Kidney epithelial cell (primary cell): ENCODE measurements at places on chromosomes 7 and 10.

DNA sequence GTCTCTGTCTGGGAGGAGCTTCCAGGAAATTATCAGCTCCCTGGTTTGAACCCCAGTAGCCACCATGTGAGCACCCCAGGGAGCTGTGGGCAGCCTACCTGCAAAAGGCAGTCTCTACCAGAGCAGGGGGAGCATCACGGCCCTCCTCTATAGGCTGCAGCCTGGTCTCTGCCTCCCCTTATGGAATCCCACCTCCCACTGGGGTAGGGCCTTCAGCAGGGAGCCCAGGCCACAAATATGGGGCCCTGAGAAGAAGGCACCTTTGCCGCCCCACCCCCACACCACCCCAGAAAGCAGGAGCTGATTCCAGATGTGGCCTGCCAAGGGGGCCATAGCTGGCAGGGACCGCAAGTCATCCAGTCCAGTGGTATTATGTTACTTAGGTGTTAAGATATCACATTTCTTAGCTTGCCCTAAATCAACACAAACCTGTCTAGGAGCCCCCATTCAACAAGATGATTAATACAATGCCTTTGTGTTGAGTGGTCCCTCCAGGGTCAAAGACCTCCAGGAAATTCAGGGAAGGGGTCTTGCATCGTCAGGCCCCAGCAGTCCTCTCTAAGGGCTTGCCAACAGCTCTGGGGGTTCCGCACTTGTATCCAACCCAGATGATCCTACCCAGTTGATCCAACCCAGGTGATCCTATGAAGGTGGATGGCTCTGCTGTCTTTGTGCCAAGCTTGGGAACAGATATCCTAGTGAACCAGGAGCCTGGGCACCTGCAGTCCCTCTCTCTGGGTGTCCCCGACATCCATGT is 114.9 kb downstream of the OAT start:
- DNase-seq = no peak

DNA sequence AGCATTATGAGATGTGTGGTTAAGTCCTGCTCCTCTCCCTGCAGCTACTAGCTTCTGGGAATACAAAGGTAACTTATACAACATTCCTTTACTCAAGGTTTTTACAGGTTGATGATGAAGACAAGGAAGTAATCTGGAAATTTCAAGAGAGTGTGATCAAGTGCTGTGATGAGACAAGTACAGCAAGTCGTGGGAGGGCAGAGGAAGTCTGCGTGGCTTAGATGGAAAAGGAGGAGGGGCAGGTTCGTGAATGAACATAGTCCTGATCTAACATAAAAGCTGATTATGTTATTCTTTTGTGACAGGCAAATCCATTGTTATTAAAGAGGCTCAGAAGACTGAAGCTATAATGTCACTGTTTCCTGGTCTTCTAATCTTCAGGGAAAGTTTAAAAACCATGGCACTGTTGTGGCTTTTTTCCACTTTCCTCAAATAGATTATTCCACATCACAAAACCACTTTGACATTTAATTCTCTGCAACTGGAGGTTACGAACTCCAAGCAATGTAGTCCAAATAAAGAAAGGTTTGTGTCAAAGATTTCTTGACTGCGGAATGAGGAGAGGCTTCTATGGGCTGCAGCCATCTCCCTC is 84.1 kb downstream of the CPXM2 start:
- no peak for DNase-seq

- no peak for DNase-seq
Measured at GRCh38 chr7:106424476-106425016, 139.8 kb upstream of the NAMPT start.

GRCh38 chr10:116211682-116212081 is 61.3 kb downstream of the GFRA1 start:
- DNase-seq = peak; percentile 42

- DNase-seq = peak; percentile 58
Measured at GRCh38 chr7:30143748-30144251, 9.0 kb downstream of the MTURN start.

GRCh38 chr7:159141660-159142059 is 3.0 kb downstream of the VIPR2 start:
- no peak for DNase-seq

DNA sequence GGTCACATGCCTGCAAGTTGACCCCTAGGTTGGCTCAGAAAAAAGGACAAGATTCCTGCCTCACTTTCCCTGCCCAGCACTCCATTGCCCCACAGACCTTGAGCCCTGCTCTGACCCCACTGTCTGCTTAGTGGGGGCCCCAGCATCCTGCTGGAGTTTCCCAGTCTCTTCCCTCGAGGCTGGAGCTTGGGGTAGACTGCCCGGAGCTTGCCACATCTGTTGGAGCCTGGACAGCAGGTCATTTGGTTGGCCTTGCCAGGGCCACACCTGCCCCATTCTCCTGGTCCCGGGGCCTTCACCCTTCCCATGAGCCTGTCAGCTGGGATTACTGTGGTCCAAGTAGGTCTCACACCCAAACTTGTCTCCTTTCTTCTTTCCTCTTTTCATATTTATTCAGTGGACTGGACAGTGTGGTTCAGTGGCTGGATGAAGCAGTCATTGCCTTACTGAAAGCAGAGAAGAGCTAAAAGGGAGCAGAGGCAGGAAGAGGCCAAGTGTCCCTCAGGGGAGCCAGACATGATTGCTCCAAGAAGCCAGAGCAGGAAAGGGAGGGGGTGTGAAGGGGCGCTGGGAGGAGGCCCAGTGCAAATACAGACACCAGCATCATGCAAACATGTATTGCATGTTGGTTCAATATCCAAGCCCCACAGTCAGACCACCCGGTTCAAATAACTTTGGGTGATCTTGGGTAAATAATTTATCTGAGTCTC is 56.2 kb upstream of the CACUL1 start:
- no peak for DNase-seq

DNA sequence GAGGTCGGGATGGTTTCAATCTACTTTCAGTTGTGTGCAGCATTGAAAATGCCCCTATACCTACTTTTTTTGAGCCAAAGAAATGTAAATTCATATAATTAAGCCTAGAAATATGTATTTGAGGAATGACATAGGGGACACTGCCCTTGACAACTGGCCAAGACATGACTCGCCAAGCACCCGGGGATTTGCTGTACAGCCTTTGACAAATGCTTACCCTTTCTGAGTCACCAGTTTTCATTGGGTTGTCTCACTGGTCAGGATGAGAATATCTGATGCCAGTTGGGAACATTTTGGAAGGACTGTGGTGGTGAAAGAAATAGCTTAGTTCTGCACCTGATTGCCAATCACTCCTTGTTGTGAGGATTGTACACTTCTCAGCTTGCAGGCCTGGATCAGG is 166.8 kb upstream of the HABP2 start:
- DNase-seq = no peak

DNA sequence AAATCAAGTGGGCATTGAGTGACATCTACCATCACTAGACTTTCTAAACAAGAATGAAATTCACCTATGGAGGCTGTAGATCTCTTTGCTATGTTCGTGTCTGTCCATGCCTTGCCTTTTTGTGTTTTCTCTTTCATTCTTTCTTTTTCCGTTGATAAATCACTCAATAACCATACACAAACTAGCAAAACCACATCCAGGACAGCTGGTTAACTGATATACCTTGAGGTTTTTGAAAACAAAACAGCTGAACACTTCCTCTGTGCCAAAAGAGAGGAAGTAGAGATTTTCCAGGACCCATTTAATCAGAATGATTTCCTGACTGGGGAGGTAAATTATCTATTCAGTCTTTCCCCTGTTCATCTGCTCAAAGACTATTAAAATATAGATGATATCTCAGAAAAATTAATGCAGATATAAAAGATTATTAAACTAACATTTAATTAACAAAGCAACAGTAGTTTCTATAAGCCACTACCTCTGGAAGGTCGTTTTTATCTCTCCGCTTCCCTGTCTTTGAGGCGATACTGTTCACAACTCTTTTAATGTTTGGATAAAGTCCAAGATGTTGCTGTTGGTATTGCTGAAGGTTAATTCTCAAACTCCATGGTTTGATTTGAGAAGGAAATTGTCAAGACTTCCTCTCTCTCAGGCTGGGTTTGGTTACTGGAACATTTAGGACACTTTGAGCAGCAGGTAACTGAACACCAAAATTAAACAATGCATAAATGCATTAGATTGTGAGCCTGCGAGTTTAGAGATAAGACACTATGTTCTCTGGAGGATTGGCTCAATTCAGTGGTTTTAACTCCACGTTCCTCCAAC is 24.4 kb upstream of the C10orf67 start:
- DNase-seq = no peak

DNA sequence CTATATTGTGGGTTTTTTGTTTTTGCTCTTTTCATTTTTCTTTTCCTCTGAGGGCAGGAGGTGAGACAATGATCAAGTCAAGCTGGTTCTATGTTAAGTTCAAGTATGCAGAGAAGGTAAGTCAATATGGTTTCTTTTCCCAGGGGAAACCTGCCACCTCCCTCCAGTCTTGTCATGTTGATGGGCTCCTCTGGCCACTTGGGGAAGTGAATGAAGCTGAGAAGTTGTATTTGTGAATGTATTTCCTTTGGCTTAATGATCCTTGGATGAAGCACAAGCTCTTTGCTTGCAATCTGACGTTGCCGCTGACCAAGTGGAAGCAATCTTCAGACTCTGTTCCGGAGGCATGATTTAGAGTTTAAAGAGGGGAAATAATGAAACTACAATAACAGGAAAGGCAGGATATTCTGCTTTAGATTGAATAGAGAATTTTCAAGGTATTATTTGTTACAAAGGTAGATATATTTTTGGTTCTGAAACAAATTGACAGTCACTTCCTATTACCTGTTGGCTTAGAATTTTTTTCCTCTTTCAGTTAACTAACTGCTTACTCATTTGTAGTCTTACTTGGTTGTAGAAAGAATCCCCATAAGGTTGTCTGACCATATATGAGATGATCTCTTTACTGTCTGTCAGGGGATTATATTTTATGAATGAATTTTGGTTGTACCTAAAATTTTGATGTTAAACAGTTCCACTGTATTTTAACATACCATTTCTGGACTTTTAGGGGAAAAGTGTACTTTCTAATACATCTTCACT is 369.6 kb downstream of the AUTS2 start:
- DNase-seq = no peak

DNA sequence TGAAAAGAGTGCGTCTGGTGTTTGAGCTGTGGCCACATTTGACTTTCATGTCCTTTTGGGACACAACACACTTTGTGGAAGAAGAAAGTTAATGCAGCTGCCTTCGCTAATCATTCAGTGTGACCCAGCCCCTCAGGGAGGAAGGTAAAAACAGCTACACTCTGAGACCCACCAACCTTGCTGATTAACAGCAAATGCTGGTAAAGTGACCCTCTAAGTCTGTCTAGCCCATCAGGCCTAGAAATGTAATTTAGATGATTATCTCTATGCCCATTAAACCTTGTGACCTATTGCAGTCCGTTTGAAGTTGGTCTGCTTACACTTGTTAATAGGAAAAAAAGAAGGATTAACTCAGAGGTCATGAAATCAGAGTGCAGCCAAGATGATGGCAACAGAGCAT is 161.9 kb upstream of the WNT16 start:
- DNase-seq = no peak

DNA sequence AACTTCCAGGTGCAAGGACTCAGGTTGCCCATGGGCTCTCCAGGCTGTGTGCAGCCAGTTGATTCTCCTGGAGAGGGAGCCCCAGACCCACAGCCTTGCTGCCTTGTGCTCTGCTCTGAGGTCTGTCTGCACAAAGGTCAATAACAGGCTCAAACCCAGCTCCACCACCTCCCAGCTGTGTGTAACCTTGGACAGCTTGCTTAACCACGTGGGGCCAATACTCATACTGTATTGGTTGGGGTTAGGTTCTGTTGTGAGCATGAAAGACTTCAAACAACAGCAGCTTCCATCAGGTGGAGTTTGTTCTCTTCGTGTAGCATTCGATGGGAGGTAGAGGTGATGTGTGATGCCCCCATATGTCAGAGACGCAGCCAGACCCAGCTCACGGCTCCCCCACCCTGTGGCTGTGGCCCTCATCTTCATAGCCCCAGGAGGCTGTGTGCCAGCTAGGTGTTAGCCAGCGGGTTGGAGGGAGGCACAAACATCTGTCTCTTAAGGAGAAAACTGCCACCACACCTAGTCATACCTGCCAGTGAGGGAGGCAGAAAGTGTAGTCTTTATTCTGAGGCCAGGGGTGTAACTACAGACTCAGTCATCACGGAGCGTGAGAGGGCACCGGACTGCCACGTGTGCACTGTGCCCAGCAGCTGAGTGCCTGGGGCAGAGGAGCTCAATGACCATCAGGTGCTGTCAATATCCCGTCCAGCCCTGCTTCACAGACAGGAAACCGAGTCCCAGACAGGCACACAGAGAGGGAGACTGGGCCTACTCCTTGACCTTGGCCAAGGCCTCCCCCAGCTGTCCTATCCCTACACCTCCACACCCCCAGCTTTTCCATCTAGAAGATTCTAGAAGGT is 8.1 kb upstream of the POLD2 start:
- DNase-seq = no peak

- DNase-seq = no peak
Measured at GRCh38 chr7:2523941-2524807, 4.6 kb downstream of the LFNG start.

DNA sequence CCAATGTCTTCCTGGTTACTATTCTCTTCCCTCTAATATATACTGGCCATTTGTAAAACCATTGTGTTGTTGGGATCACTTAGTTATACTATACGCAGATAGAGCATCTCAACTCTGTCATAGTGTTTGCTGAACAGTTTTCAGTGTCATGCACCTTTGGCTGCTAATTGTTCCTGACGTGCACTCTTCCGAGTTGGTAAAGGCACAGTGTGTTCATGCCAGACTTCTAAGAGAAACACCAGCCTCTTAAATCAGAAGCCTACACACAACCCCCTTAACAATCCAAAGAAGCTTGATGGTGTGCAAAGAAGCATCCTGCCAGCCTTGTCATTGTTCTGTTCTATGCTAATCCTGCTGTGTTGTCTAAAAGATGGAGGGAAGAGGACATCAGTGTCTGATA is 131.1 kb downstream of the MAPK8 start:
- no peak for DNase-seq

- no peak for DNase-seq
Measured at GRCh38 chr7:96321658-96322372, at the start of gene SLC25A13. TSS of gene SLC25A13 (minus strand) at chr7:96322098. CDS start at chr7:96321956, 142 bp downstream.

GRCh38 chr7:109950256-109950655 is 1140.7 kb upstream of the LRRN3 start:
- DNase-seq = peak; percentile 5
